ENCODE measurements at places on chromosomes 4 and X. TPM values are rescaled to one million over a fixed set of nuclear protein-coding genes. Genes with fewer than 3 reads are reported as not detected.

GRCh38 chrX:101462892-101463291 lies 22.4 kb upstream of the ARMCX4 start:
- DNase-seq, result no peak

GRCh38 chrX:68419975-68420374 lies 13.3 kb downstream of the OPHN1 start:
- DNase-seq, result no peak

DNA sequence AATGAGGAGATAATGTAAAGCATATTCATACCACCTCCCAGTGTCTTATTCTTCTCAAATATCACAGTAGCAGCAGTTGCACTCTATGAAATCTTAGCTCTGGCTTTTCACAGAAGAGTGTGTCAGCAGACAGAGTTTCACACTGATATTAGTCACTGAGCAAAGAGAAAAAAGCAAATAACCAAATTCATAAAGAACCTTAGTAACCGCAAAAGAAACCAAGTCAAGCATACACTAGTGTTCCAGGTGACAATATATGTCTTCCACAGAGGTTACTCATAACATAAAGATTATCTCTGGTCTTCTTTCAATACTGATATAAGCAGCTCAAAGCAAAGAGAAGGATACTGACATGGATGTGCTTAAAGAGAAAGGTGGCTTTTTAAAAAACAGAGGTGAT lies 181.7 kb upstream of the EDNRA start:
- DNase-seq, result no peak

- no peak for DNase-seq
Measured at GRCh38 chrX:153775293-153776119, 5.3 kb upstream of the SRPK3 start.

GRCh38 chr4:17810260-17811077 lies at the start of the genes DCAF16 and NCAPG:
TSS of gene DCAF16 (minus strand) at chr4:17810757. CDS start at chr4:17804141, 6,616 bp downstream.
TSS of gene NCAPG (plus strand) at chr4:17810979. CDS start at chr4:17811078, 99 bp downstream.
- DNase-seq, result peak; percentile 100

Gene SOWAHB
- 6.4 TPM for polyA plus RNA-seq

Gene OPHN1
- 6.9 TPM for polyA plus RNA-seq

GRCh38 chr4:958314-958665 lies 15.1 kb downstream of the DGKQ start:
- no peak for DNase-seq

DNA sequence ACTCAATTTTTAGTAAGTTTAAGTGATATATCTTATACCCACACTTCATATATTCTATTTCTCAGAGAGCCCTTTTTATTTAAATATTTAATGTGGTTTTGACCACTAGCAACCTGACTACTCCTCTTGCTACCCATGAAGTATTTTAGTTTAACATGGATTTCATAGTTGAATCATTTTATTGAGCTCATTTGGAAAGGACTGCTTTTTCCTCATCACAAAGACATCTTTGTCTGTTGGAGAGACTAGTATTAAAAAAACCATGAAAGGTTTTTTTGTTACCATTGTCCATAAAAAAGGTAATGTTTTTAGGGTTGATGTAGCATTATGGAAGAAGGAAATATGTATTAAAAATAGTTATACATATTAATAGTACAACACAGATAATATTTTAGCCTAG lies 139.5 kb downstream of the RAPGEF2 start:
- no peak for DNase-seq

Gene PNMA3
- polyA plus RNA-seq, result 29.4 TPM

DNA sequence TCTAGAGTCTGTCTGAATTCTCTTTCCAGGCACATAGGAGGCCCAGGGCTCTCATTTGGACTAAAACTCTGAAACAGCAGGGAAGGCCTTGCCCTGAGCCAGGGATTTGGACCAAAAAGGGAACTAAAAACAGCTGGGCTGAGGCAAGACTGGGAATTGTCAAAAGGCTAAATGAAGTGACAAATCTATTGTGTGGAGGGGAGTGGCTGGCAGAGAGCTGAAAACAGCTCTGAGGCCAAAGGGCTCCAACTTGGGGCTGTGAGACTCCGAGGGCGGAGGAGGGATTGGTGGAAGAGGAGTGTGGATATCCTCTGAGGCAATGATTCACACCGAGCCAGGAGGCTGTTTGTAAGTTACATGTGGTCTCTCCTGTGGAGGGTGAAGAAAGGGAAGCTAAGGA lies 63.2 kb downstream of the PHEX start:
- no peak for DNase-seq

- DNase-seq, result no peak
Measured at GRCh38 chrX:64187762-64188150, 17.8 kb downstream of the AMER1 start.

GRCh38 chrX:10660171-10660570 lies 39.8 kb upstream of the MID1 start:
- no peak for DNase-seq

Gene RNF128
- polyA plus RNA-seq, result 10.8 TPM

DNA sequence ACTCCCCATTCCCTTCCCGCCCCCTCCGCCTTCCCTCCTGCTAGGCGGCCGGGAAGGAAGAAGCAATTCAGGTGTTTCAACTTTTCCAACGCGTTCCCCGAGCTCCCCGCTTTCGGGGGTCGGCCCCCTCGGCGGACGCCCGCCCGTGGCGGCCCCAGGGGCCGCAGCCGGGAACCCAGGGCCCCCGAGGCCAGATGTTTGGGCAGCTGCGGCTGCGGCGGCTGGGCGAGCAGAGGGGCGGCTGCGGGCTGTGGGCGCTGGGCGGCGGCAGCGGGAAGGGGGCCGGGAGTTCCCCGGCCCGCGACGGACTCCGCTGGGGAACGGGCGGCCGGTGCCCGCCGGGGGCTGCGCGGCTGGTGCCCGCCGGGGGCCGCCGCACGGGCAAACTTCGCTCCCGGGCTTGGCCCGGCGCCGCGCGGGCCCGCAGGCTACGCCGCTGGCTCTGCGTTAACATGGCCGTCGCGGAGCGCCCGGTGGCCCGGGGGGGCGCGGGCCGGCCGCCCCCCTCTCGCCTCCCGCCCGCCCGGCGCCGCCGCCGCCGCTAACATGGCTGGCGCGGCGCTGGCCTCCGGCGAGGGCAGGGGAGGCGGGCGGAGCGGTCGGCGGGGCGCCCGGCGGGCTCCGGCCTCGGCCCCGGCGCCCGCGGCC lies 510 bp downstream of the HMGB3 start:
- DNase-seq, result no peak

- DNase-seq, result no peak
Measured at GRCh38 chr4:15233626-15234025, 194.2 kb upstream of the C1QTNF7 start.

DNA sequence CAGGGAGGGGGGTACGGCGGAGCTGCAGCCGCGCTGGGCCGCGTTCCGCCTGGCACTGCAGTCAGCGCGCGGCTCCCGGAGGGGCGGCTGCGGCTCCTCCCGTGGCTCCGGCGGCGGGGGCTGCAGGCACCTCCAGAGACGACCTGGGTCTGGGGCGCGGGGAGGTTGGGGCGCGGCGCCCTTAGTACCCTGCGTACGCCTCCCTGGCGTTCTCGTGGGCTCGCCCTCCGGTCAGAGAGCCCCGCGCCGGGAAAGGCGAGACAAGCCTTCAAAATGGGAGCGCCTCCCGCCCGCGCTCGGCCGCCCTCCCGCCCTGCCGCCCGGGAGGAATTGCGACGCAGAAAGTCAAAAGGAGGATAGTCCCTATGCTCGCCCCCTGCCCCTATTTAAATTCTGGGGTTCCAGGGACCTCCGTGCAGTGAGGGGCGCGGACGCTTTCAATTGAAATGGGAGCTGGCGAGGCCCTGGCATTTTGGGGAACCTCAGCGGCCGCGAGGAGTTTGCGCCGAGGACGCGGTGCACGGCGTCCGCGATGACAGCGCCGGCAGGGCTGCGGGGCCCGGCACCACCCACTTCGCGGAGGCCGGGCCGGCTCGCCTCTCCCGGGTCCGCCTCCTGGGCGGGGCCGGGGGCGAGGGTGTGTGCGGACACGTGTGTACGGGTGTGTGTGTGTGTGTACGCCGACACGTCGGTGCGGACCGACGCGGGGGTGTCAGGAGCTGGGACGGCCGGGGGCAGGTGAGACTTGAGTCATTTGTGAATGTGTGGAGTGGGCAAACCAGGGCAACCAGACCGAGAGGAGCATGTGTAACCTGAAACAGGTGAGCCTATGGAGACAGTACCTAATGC lies 544 bp downstream of the HERC3 start:
- peak; percentile 58 for DNase-seq

Gene PPP2R2C
- 0.51 TPM for polyA plus RNA-seq

- DNase-seq, result no peak
Measured at GRCh38 chr4:4455210-4455865, 68.4 kb downstream of the NSG1 start.

DNA sequence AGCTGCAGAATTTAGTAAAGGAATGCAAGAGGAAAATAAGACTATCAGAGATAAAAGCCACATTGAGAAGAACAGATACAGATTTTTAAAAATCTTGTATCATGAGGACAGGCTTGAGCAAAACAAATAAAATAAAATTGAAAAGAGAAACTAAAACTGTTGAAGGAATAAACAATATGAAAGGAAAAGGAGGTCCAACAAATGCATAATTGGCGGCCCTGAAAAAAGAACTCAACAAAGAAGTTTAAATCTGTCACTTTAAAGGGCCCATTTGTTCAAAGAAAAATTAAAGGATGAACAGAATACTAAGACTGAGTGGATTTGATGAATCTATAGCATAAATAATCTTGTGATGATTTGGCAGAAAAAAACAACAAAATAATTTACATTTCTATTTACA lies 36.5 kb downstream of the TMPRSS11B start:
- no peak for DNase-seq

Gene NPY2R
- 0.27 TPM for polyA plus RNA-seq

Gene ADH6
- 27.3 TPM for polyA plus RNA-seq

GRCh38 chrX:153829549-153829798 lies 870 bp downstream of the PDZD4 start:
- no peak for DNase-seq

- no peak for DNase-seq
Measured at GRCh38 chr4:42578187-42578586, 78.7 kb downstream of the ATP8A1 start.

- no peak for DNase-seq
Measured at GRCh38 chr4:24112466-24112865, 222.6 kb upstream of the PPARGC1A start.

GRCh38 chr4:15344041-15344440 lies 83.8 kb upstream of the C1QTNF7 start:
- no peak for DNase-seq

Gene GAGE13
- not detected for polyA plus RNA-seq

Gene TBCK
- 54.4 TPM for polyA plus RNA-seq

GRCh38 chr4:2253160-2254084 lies 8.5 kb downstream of the MXD4 start:
- no peak for DNase-seq

DNA sequence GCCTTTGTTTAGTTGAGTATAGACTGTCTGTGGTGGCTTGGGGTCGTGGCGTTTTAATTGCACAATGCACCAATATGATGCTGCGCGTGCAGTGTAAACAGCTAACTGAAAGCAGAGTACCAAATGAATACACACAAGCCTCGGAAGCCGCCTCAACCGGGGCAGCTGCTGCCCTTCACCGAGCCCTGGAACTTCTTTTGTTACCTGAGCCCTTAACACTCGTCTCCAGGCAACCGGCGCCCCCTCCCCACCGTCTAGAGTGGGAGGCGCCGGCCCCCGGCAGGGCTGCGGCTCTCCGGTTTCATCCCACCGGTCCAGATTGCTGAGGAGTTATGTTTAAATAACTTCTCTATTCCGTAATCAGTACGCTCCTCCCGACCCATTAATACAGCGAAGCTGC lies 173.2 kb upstream of the TBL1X start:
- peak; percentile 63 for DNase-seq

Gene NMU
- 12.1 TPM for polyA plus RNA-seq

DNA sequence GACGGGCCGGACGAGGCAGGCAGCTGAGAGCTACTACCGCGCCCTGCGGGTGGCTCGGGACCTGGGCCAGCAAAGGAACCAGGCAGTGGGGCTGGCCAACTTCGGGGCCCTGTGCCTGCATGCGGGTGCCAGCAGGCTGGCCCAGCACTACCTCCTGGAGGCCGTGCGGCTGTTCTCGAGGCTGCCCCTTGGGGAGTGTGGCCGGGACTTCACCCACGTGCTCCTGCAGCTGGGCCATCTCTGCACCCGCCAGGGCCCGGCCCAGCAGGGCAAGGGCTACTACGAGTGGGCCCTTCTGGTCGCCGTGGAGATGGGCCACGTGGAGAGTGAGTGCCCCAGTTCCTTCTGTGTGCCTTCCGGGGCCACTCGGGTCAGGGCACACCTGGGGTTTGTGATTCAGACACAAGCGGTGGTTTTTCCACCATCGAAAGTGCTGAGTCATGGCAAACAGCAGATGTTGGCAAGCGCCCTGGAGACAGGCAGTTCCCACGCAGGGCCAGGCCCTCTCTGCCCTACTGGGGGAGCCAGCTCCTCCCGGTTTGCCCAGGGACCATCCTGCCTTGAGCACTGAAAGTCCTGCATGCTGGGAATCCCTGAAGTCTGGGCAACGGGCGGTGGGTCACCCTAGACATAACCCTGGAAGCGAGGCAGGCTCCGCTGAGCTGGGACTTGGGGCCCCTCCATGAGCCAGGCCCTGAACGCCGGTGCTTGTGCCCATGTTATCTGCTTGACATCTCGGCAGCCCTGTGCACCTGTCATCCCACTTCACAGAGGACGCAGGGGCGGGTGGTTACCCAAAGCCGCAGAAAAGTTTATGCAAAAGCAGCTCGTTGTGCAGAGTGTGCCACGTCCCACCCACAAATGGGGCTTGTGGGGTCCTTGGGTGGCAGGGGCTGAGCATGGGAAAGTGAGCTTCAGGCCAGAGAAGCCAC lies 29.5 kb downstream of the SH3TC1 start:
- DNase-seq, result no peak

GRCh38 chr4:36392916-36393315 lies 111.5 kb downstream of the DTHD1 start:
- no peak for DNase-seq

- DNase-seq, result no peak
Measured at GRCh38 chrX:31656013-31656412, 584.2 kb upstream of the FTHL17 start.

- DNase-seq, result no peak
Measured at GRCh38 chrX:150849486-150849885, 49.0 kb downstream of the CD99L2 start.

Gene HGFAC
- 1.7 TPM for polyA plus RNA-seq

Gene FAM133A
- polyA plus RNA-seq, result 0.10 TPM

DNA sequence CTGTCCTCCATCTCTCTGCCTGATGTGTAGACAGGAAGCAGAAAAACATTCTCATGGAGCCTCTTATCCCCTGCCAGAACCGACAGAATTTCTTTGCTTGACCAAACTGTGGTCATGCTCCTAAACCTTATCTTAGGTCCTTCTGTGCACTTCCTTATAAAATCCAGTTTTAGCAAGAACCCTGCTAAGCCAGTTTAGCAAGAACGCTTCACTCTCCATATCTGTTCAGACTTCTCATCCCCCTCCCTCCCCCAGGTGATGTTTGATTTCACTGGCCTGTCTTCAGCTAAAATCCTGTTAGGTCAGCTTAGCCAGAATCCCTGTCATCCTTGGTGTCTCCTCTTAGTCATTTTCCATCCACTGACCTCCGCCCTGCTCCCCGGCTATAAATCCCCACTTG lies 1130.9 kb upstream of the PRKX start:
- no peak for DNase-seq

Gene NHSL2
- 10.1 TPM for polyA plus RNA-seq

- no peak for DNase-seq
Measured at GRCh38 chrX:40564447-40564846, 16.3 kb upstream of the ATP6AP2 start.
